Dorsolateral prefrontal cortex (tissue), 122 donors: ENCODE measurements at places on chromosomes 6 and 20. TPM values are rescaled to one million over a fixed set of nuclear protein-coding genes. Genes with fewer than 3 reads are reported as not detected.

GRCh38 chr6:124907596-124907995 lies 54.6 kb upstream of the RNF217 start:
- DNase-seq = no peak

DNA sequence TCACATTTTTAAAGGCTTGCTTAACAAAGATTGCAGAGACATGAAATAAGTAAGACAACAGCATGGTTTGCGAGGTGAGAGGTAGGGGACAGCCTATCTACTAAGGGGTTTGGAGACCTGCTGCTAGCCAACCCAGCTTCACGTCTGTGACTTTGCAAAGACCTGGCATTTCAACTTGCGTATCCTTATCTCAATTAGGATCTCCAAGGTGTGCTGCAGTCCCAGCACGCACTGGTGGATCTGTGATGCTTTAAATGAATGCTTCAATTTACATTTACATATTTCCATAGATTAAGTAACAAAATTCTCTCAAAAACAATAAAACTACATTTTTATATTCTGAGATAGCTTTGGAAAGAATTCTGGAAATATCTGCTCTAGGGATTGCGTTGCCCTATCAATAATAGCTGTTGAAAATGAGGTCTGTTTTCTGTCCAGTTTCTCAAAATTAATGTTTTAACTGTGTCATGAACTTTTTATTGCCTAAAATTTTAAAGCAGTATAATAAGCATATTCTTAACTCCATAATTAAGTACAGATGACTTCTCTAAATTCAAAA lies 124.4 kb upstream of the EDN1 start:
- no peak for DNase-seq

GRCh38 chr6:34656378-34657036 lies 40.1 kb downstream of the ILRUN start:
- DNase-seq = no peak

- DNase-seq = no peak
These were observed 192.2 kb upstream of the FAM83B start for GRCh38 chr6:54654381-54654780.

DNA sequence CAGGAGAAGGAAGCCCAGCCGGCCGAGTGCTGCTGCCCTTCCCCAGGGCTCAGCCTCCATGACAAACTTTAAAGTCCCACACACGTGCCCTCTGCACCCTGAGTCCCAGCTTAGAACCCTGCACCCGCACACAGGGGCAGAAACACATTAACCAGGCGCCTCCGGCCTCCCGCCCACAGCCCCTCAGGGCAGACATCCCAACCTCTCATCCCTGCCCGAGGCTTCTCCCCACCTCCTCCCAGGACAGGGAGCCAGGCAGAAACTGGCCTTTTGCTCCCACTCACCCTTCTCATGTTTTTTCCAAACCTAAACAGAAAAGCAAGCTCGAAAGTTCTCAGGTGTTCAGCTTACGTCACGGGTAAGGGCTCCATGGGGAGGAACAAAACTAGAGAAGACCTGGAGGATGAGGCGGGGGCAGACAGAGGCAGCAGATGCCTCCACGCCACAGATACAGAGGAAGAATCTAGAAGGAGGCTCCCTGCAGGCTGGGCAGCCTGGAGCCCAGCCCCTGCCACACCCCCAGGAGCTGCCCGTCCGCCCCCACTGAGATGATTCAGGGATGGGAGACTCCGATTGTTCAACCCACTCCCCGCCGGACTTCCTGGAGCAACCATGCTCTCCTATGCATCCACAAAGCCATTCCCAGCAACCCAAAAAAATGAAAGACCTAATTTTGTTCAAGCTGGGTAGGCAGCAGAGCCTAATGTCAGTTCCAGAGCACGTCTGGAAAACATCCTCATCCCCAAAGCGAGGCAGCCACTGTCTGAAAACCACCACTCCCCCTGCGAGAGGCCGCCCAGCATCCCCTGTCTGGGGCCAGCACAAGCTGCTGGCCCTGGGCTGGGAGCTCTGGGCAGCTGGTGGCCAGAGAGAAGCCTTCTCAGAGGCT lies 8.8 kb downstream of the KCNQ2 start:
- DNase-seq = no peak

TRIM15 gene
- not detected for total RNA-seq
